GM13977 (cell line): ENCODE measurements at places on chromosomes 11 and 22.
A peak's percentile ranks its signal among the peaks of the same experiment; 100 is the strongest.

GRCh38 chr11:4865855-4866254, 15.8 kb upstream of the OR51T1 start:
- DNase-seq, result no peak

DNA sequence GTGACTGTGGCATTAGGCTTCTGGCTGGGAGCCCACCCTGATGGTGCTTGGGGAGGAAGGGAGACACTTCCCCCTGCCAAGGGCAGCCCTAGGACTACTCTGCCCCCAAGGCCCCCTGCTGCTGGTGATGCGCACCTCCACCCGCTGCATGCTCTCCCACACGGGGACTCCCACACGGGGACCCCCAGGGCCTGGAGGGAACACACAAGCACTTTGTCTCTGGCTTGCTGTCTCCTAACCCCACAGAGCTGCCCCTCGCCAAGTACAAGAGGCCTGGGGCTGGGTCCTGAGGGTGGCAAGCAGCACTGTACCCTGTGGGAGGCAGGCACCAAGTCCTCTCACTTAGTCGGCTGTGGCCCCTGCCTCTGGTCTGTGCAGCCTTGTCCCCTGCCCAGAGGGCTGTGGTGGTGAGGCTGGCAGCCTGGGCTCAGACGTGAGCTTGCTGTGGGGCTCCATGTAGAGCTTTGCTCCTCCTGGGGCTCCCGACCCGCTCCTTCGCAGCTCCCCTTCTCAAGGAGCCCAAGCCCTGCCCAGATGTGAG, 7.9 kb downstream of the LRRC75B start:
- DNase-seq, result no peak

DNA sequence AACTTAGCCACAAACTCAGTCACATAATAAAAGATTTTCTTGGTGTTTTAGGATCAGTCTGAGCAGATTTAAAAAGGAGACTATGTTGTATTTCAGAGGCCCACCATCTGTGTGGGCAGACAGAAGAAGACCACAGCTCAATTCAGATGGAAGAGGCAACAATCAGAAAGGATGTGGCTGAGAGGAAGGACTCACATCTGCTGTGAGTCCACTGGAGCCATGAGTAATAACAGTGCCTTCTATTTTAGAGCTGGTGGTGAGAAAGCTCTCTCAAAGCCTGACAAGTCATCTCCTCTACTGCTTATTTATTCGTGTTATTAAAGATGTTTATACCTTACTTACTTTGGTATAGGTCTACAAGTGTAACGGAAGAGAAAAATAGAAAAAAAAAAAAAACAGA, 357.2 kb downstream of the OPCML start:
- no peak for DNase-seq

DNA sequence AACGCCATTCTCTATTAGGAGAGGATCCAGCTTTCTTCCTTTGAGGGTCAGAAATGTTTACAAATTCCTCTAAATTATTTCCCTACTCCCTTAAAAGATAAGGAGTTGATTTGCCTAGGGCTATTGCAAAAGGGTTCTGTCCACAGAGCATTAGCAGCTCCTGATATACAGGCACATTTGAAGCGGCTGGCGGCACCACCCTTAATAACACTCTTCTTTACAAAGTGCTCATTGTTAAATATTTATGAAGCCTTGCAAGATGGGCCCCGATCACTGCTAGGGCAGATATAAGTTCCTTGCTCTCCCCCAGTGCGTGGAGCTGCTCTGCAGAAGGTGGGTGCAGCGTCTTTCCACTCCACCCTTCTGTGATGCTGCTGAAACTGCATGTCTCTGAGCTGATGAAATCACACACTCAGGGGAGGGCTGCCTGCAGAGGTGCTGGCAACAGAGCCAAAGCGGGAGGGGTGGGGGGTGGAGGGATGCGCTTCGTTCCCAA, 116.7 kb upstream of the NTM start:
- no peak for DNase-seq

- no peak for DNase-seq
Observed at GRCh38 chr11:12199231-12199948, 89.0 kb downstream of the MICAL2 start.

DNA sequence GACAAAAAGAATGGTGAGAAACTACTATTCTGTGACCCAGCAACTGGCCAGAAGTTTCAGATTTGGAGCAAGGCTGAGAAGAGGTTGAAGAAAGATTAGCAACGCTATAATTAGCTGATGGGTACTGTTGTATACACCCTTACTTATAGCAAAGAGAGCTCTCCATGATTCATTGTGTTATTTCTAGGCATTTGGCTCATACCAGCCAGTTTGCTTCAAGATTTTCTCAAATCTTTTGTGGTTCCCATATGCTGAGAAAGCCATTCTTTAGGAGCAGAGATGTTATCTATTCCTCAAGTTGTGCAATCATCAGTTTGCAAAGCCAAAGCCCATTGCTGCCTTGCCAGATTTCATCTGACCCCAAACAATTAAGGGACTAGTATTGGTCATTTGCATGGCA, 179.4 kb downstream of the ETS1 start:
- DNase-seq, result no peak

- no peak for DNase-seq
Observed at GRCh38 chr22:41891407-41891806, 23.5 kb downstream of the SHISA8 start.

DNA sequence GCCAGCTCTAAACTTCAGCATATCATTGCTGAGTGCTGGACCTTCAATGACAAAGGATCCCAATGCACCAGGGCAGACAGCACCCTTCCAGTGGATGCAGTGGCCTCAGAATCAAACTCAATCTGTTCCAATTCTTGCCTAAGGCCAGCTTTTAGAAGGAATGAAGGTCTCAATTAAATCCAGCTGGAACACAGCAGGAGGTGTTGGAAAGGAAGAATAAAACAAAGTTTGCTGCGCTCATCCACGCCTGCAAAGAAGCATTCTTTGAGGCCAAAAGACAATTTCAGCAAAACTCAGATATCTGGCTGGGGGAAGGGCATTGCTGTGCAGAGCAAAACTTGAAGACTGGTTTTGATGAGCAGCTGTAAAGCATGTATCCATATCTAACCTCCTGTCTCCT, 120.7 kb downstream of the CCDC81 start:
- DNase-seq, result no peak

DNA sequence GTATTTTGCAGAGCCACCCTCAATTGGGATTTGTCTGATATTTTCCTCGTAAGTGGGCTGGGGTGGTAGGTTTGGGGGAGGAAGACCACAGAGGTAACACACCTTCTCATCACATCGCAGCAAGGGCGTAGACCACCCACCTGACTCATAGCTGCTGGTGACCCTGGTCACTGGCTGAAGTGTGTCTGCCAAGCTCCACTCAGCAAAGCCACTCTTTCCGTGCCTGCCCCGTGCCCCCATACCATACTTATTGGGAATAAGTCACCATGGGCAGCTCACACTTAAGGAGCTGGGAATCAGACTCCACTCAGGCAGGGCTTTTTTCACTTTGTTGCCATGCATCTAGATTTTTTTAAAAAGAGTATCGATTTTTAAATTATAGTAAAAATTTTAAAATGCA, 111.6 kb downstream of the PHF21B start:
- DNase-seq, result no peak

DNA sequence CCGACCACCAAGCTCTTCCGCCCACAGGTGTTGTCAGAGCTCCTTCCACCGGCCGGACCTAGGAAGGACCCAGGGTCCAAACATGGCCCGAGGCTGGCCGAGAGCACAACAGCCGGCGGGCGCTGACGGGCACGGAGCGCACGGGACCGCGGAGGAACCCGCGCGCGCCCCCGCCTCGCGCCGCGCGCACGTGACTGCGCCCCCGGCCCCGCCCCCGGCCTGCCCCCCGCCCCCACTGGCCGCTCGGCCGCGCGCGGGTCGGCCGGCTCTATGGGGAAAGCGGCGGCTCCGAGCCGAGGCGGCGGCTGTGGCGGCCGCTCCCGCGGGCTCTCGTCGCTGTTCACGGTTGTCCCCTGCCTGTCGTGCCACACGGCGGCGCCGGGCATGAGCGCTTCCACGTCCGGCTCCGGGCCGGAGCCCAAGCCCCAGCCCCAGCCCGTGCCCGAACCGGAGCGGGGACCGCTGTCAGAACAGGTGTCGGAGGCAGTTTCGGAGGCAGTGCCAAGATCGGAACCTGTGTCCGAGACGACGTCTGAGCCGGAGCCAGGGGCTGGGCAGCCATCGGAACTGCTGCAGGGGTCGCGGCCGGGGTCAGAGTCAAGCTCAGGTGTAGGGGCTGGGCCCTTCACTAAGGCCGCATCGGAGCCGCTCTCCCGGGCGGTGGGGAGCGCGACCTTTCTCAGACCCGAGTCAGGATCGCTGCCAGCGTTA, at the start of gene OSBP2:
TSS of gene OSBP2 (plus strand) at position 235 of the 711 bp plus-strand sequence. CDS start at position 271, 36 bp downstream.
- peak; percentile 66 for DNase-seq

- DNase-seq, result no peak
Observed at GRCh38 chr11:85742873-85743275, 56.9 kb upstream of the CCDC89 start.

- DNase-seq, result no peak
Observed at GRCh38 chr11:132907651-132908413, 624.5 kb downstream of the OPCML start.

GRCh38 chr11:65856689-65857499, 1.1 kb downstream of the CFL1 start:
- DNase-seq, result peak; percentile 82

DNA sequence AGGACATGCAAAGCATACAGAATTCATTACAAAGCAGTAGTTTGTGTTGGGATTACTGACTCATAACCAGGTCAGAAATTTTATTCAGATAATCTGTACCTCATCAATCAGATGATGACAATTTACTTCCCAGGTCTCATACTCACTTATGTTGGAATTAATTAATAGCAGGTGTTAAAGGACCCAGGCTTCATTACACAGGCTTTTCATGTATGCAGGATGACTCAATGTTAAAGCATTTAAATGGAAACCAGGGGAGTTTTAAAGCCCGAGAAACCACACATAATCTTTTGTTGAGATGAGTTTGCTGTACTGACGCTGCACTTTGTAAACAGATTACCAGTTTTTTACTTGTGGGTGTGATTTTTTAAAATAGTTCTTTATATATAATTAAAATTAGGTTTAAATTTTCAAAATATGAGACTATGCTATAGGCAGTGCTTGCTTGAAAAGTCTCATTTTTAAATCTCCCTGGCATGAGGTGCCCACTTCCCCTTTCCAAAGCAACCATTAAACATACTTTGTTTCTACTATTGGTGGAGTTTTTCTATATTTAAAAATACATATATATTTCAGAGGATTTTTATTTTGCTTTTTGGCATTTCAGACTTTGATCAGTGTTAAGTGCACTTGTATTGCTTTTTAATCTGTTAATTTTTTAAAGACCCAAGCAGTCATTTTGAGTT, 41.0 kb downstream of the CEP57 start:
- DNase-seq, result no peak

DNA sequence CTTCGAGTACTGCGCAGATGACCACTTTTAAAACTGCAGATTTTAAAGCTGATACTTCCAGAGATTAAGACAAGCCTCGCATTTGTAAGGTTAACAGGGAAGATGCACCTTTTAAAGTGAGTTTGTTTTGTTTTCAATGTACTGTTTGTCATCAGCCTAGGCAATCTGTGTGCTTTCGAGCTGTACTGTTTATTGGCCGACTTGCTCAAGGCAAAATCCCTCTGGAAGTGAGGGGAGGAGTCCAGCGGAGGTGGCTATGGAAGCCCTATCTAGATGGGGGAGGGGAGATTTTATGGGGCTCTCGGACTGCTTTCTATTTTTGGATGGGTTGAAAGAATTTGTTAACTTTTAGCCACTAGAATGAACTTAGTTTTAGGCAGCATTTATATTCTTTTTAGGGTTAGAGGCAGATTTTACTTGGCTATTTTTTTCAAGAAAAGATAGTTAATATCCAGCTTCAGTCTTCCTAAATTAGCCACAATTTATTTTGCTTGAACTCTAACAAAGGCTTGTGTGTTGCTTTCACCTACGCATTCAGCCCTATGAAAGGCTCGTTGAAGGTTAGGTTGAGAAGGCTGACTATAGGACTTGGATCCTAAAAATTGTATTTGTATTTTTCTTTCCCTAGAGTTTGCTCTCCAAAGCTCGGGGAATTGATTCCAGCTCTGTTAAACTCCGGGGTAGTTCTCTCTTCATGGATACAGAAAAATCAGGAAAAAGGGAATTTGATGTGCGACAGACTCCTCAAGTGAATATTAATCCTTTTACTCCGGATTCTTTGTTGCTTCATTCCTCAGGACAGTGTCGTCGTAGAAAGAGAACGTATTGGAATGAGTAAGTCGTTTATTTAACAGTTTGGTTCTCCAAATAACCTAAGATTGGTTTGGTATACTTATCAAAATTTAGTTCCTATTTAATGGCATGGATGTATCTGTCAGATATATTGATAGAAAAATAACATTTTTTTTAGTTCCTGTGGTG, 2.1 kb downstream of the WEE1 start:
- no peak for DNase-seq

DNA sequence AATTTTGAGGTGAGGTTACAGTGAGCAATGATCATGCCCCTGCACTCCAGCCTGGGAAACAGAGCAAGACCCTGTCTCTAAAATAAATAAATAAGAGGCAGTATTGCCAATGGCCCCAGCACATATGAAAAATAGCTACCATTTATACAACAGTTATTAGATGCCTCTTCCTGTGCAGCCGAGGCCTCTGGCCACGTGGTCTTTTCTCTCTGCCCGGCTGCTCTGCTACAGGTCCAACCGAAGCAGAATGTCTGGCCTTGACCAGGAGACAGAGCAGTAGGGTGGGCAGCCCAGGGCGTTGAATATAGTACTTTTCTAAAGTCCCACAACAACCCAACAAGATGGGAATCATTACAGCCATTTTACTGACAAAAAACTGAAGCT, 12.4 kb upstream of the OAF start:
- DNase-seq, result no peak

DNA sequence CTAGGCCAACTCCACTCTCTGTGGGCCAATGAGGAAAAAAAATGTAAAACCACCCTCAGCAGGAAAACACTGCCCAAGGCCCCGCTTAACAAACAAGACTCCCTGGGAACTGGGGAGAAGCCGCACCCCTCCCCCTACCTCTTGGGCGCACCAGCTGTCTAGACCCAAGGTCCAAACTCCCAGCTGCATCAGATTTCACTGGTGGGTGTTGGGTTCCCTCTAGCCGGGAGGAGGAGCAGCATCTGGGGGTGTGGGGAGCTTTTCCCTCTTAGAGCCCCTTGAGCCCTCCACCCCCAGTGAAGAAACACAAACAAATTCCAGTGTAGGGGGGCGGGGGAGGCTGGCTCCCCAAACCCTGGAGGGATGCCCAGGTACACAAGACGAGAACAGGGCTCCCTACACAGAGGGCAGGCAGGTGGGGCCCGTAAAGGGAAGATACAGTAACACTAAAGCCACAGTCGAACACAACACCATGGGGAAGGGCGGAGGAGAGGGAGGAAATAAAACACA, 64.9 kb downstream of the NECTIN1 start:
- DNase-seq, result no peak

GRCh38 chr11:66316849-66317251, at the start of gene CD248:
Gene CD248, minus strand, starts transcription at chr11:66317044. Its CDS starts 17 bp downstream, at chr11:66317027.
- DNase-seq, result no peak

GRCh38 chr11:102307727-102308038, 9.6 kb upstream of the BIRC3 start:
- DNase-seq, result no peak

- no peak for DNase-seq
Observed at GRCh38 chr22:25621986-25622385, 57.5 kb downstream of the GRK3 start.
